Type B pancreatic cell (in vitro differentiated cells): ENCODE measurements at places on chromosomes 2 and 18.

DNA sequence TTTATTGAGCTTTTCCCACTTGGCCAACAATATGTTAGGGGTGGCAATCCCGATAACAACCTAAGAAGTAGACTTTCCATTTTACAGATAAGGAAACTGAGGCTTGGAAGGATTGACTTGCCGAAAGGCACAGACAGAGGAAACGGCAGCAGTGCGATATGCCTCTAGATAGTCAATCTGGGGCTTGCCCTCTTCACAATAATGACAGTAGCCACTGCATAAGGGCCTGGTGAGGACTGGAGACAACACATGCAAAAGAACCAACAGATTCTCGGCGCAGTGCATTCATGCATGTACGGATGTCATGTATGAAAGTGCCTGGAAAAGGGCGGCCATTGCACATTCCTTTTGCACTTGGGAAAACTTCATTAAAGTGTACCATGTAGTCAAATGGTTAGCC, 811.2 kb downstream of the RNF144A start:
- no peak overlapping the region for H3K4me3 ChIP-seq
- H3K36me3 ChIP-seq = no peaks in the 10 kb centered on the region
- H3K4me1 ChIP-seq = peaks cover 35% of the 10 kb centered on the region
- no peak overlapping the region for H3K27ac ChIP-seq
- DNase-seq = no peak

GRCh38 chr2:75200140-75201096, 1.1 kb upstream of the TACR1 start:
- H3K27me3 ChIP-seq = peaks cover 90% of the 10 kb centered on the region
- H3K4me3 ChIP-seq = peak overlapping the region; percentile 91
- H3K4me1 ChIP-seq = peaks cover 6% of the 10 kb centered on the region
- H3K36me3 ChIP-seq = no peaks in the 10 kb centered on the region
- no peak overlapping the region for H3K27ac ChIP-seq
- no peak for DNase-seq

- H3K4me1 ChIP-seq = no peaks in the 10 kb centered on the region
- H3K4me3 ChIP-seq = no peak overlapping the region
- H3K27me3 ChIP-seq = peaks cover 68% of the 10 kb centered on the region
- H3K27ac ChIP-seq = no peak overlapping the region
- peaks cover 3% of the 10 kb centered on the region for H3K36me3 ChIP-seq
- DNase-seq = no peak
Observed at GRCh38 chr18:46748466-46748865, 8.4 kb downstream of the ST8SIA5 start.

- no peak overlapping the region for H3K27ac ChIP-seq
- H3K27me3 ChIP-seq = no peaks in the 10 kb centered on the region
- H3K36me3 ChIP-seq = peaks cover 13% of the 10 kb centered on the region
- DNase-seq = no peak
- H3K4me3 ChIP-seq = no peak overlapping the region
Observed at GRCh38 chr2:232174662-232175061, 203.9 kb upstream of the ALPP start.

DNA sequence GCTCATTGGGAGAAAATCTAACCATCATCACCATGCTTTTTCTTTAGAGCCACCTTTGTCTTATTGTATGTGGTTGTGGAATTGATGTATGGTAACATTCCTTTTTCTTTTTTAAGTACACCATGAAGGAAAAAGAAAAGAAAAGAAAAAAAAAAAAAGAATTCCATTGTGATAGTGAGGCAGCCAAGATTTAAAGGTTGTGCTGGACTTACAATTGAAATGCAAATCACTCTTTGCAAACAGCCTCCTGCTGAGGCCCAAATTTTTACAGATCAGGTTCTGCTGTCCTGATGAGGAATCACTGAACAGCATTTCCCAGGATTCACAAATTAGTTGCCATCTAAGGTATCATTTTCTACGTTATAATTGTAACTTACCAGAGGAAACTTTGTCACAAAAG, 1101.0 kb upstream of the FANCL start:
- H3K27ac ChIP-seq = no peak overlapping the region
- no peak for DNase-seq
- H3K27me3 ChIP-seq = peaks cover 3% of the 10 kb centered on the region
- H3K36me3 ChIP-seq = no peaks in the 10 kb centered on the region

- H3K4me3 ChIP-seq = no peak overlapping the region
- no peaks in the 10 kb centered on the region for H3K36me3 ChIP-seq
- peaks cover 22% of the 10 kb centered on the region for H3K4me1 ChIP-seq
Observed at GRCh38 chr18:45548614-45549013, 66.7 kb upstream of the SLC14A2 start.

- no peak for DNase-seq
- H3K27ac ChIP-seq = no peak overlapping the region
- H3K36me3 ChIP-seq = no peaks in the 10 kb centered on the region
- H3K4me3 ChIP-seq = no peak overlapping the region
Observed at GRCh38 chr18:3836483-3837335, 386.7 kb downstream of the TGIF1 start.

GRCh38 chr2:118221536-118222272, 133.4 kb downstream of the INSIG2 start:
- no peak for DNase-seq
- H3K36me3 ChIP-seq = peaks cover 4% of the 10 kb centered on the region
- peak overlapping the region; percentile 71 for H3K4me3 ChIP-seq
- peak overlapping the region; percentile 20 for H3K27ac ChIP-seq

DNA sequence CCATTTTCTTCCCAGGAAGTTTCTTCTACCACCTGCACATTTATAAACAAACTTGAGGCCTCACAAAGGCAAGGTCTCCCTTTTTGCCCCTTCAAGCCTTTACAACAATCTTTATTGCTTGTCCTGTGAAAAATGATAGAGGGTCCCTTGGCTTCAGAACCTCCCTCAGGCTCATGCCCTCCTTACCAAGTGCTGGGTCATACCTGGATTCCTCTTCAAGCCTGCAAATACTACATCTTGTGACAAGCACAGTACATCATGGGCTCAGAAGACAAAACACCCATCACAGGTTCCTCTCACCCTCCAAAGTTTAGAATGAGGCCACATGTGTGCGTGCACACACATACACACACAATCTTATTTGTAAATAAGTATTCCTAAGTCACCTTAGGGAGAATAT, 9.1 kb downstream of the CAPN14 start:
- no peaks in the 10 kb centered on the region for H3K36me3 ChIP-seq
- peak overlapping the region; percentile 48 for H3K27ac ChIP-seq
- DNase-seq = no peak
- peaks cover 13% of the 10 kb centered on the region for H3K27me3 ChIP-seq
- H3K4me3 ChIP-seq = peak overlapping the region; percentile 45

DNA sequence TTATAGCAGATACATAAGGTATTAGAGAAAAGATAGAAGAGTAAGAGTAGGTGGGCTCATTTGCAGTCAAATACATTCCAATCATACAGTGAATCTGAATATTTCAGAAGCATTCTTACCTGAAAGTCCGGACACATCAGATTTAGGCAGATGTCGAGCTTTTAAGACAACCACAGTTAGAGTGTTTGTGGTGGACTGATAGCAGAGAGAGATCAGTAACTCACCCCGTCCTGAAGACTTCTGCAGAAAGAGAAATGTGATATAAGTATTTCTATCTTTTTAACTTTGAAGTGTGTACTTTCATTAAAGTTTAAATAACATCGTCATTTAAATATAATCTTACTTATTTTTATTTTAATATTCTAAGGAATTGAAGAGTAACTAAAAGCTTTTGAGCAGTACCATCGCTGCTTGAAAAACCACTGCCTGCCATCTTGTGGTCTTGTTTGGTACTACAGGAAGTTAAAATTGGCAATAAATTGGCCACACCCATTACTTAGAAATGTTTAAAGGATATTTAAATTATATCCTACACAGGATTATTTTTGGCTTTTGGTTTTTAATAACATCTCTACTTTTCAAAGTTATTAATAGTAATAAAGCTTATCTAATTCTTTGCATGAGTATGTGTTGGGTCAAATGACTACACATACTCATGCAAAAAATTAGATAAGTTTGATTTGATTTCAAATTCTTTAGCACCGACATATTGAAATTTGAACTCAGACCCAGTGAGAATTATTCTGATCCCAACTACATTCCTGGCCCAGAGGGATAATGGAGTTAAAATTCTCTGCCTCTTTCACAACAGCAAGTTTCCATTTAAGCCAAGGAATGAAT, 5.5 kb downstream of the SYT4 start:
- DNase-seq = no peak
- H3K4me3 ChIP-seq = no peak overlapping the region
- no peaks in the 10 kb centered on the region for H3K27me3 ChIP-seq
- H3K27ac ChIP-seq = no peak overlapping the region

GRCh38 chr2:22375096-22375495, 1009.9 kb upstream of the KLHL29 start:
- no peak overlapping the region for H3K27ac ChIP-seq
- peaks cover 14% of the 10 kb centered on the region for H3K27me3 ChIP-seq
- no peak for DNase-seq
- no peak overlapping the region for H3K4me3 ChIP-seq
- H3K4me1 ChIP-seq = peaks cover 8% of the 10 kb centered on the region

GRCh38 chr18:22473366-22473765, 55.7 kb upstream of the CTAGE1 start:
- H3K4me1 ChIP-seq = peaks cover 33% of the 10 kb centered on the region
- no peaks in the 10 kb centered on the region for H3K36me3 ChIP-seq
- no peak overlapping the region for H3K27ac ChIP-seq
- no peak overlapping the region for H3K4me3 ChIP-seq
- no peak for DNase-seq

GRCh38 chr2:181526014-181526413, 68.8 kb downstream of the ITGA4 start:
- no peaks in the 10 kb centered on the region for H3K36me3 ChIP-seq
- no peaks in the 10 kb centered on the region for H3K27me3 ChIP-seq
- H3K4me3 ChIP-seq = no peak overlapping the region
- no peak overlapping the region for H3K27ac ChIP-seq
- no peaks in the 10 kb centered on the region for H3K4me1 ChIP-seq

DNA sequence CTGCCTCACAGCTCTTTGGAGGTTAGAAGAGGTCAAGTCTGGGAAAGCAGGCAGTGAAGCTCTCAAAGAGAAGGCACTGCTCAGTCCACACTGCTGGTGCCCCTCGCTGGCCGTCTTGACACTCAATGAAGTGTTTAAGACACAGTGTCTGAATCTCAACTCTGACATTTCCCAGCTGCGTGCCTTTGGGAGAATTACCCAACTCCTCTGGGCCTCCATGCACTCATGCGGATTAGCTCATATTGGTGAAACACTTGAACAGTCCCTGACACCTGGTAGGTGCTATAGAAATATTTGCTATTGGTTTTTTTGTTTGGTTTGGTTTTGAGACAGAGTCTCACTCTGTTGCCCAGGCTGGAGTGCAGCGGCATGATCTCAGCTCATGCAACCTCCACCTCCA, 281.0 kb downstream of the SRBD1 start:
- H3K4me3 ChIP-seq = no peak overlapping the region
- H3K27ac ChIP-seq = no peak overlapping the region
